CD4-positive, alpha-beta T cell treated with Interferon gamma for 1 hour (primary cell): ENCODE measurements at places on chromosomes 12 and 14.

- DNase-seq: no peak
These were observed 58.8 kb upstream of the AP4S1 start for GRCh38 chr14:30966415-30967363.

- DNase-seq: no peak
These were observed 301.1 kb downstream of the DUSP6 start for GRCh38 chr12:89051065-89051677.

GRCh38 chr12:106790020-106790419, 15.5 kb downstream of the RIC8B start:
- DNase-seq: no peak

GRCh38 chr12:75725521-75726111, 214.2 kb upstream of the KRR1 start:
- no peak for DNase-seq

- no peak for DNase-seq
These were observed 14.1 kb upstream of the ACSM4 start for GRCh38 chr12:7289743-7290142.

DNA sequence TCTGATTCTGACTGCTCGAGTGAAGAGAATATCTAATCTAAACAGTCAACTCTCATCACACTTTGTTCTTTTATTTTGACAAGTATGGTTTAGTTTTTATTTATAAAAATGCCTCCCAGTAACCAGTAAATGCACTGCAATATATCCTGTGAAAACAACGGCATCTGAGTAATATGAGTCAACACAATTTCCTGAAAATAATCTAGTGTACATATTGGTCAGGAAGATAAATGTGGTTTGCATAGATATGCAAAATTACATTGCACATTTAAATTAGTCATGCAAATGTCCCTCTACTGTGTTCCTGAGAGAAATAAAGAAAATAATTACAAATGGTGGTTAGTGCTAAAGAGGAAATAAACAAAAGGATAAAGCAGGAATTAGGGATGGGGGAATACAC, 1190.7 kb upstream of the SEL1L start:
- DNase-seq: no peak

DNA sequence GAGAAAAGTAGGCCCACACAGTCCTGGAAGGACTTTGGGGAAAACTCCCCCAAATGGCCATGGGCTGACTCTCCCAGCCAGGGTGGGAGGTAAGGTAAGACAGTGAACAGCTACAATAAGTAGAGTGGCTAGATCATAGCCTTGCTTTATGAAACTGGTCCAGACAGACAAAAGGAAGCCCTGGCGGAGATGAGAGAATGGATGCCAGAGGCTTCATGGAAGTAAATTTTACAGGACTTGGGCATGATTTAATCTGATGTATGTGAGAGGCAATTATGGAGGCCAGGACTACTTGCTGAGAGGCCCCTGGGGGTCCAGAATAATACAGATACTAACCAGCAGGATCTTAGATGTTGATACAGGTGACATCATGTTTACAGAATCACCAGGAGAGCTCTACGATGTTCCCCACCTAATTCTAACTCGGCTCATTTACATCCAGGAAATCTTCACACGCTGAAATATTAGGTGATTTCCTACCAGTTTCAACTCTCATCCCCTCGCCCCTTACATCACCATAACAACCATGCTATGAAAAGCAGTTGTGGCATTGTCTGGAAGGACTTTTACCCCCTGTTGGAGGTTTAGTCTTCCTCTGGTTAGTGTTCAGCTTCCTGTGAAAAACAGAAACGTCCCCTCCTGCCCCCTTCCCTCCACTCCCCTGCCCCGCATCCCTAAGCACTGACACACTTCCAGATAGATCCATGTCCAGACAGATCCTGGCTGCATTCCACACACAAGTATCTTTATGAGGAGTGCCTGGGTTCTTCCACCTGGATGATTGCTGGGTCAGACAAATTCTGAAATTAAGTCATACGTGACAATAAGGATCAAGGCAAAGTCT, 39.5 kb upstream of the NT5DC3 start:
- DNase-seq: no peak

DNA sequence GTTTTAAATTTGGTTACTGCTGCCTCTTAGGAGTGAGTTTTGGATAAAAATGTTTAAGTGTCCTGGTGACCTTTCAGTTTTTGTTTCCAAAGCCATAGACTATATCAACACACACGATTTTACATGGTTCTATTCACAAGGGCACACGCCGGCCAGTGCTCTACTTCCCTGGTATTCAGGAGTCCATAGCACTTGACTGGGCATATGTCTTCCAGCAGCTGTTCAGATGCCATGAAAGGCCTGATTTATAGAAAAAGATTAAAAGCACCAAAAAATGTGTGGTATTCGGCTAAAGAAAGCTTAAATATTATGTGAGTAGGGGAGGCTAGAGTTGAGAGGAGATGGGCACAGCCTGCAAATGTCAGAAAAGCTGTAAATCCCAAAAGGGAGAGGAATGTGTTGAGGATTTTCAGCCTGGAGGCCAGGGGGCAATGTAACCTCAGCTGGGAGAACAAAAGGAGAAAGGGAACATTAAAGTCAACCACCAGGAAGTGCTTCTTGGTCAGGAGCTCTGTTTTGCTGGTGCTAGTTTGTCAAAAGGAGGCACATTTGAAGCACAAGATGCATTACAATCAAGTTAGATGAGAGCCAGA, 478.4 kb downstream of the RAD51B start:
- DNase-seq: no peak

DNA sequence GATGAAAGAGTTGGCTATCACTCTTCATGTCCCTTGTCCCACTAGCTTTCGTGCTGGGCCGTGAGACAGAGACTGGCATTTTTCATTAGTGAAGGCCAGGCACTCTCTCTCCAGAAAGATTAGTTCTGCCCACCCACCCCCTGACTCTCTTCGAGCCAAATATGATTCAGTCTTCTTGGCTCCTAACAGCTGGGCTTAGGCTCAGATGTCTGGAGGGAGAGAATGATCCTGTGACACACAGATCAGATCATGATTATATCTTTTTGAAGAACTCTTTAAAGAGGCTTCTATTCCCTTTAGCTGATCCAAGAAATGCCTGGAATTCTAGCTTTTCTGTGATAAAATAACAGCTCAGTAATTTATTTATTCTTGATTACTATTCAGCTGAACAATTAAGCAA, 5.2 kb upstream of the GNG2 start:
- DNase-seq: no peak

GRCh38 chr12:68111995-68112394, 47.5 kb downstream of the IFNG start:
- DNase-seq: no peak

GRCh38 chr12:44738051-44738450, 138.1 kb downstream of the NELL2 start:
- no peak for DNase-seq

- DNase-seq: no peak
These were observed 604 bp upstream of the MAGOHB start for GRCh38 chr12:10614056-10614370.

DNA sequence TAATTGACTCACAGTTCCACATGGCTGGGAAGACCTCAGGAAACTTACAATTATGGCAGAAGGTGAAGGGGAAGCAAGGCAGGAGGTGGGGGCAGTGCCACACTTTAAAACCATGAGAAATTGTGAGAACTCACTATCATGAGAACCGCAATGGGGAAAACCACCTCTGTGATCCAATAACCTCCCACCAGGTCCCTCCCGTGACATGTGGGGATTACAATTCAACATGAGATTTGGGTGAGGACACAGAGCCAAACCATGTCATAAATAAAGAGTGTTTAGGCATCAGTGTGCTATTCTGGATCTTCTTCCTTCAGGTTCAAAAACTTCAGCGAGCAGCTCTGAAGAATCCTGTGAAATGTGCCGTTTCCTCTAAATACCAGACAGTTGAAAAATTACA, 9.7 kb downstream of the DDX47 start:
- no peak for DNase-seq

GRCh38 chr14:67391268-67391667, 20.7 kb downstream of the PLEK2 start:
- no peak for DNase-seq

DNA sequence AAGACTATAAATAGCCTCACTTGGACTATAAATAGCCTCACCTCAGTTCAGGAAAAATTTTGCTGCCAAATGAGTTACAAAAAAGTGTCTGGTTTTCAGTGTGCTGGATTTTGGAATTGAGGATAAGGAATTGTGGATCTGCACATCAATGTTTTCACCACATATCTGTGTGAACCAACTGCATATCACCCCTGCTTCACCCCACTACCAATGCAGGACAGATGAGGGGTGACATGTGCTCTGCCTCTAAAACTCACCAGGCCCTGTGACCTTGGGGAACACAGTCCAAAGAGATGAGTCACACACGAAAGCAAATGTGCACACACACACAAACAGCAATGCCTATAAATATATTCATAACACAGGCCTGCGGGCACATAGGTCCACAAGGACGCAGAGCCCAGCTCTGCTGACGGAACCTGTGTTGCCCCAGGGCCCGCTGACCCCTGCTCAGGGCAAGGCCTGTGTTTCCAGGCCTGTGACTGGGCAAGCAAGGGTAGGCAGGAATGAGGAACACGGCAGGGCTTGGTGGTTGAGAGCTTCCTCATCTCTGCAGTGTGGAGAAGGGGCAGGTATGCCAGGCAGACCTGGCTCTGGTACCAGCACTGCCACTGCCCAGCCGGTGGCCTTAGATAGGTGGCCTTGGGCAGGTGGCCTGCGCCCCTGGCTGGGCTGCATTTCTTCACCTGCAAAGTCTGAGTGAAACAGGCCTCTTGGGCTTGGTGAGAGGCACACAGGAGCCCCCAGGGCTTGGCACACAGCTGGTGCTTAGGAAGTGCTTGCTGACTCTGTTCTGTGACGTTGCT, 82.4 kb downstream of the ARL6IP4 start:
- peak; percentile 15 for DNase-seq

DNA sequence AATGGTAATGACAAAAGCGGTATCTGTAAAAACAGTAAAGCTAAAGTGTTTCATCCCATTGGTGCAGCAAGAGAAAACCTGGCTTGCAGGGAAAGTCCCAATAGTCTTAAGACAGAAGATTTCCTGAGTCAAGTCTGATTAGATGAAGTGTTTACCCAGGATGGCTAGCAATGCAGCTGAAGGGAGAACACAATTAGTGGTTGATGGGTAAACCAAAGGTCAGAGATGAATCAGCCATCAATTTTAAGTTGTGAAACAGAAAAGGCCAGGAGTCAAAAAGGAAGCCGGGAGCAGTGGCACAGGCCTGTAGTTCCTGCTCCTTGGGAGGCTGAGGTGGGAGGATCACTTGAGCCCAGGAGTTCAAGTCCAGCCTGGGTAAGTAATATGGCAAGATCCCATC, 52.6 kb downstream of the SEC23A start:
- DNase-seq: no peak

DNA sequence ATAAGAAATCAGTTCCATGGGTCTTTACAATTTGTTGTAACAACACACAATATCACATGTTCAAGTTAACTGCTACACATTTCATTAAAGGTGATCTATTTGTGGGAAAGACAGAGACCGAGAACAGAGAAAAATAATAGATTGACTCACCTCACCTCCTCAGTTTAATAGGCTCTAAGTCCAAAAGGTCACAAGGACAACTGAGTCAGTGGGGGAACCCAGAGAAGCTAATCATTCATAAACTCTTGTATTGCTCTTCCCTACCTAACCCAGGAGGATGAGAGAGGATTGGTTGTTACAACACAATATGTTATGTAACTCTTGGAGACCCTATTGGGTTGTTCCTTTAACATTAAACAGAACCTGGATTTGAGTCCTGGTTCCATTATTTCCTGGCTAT, 72.2 kb upstream of the CRY1 start:
- no peak for DNase-seq

DNA sequence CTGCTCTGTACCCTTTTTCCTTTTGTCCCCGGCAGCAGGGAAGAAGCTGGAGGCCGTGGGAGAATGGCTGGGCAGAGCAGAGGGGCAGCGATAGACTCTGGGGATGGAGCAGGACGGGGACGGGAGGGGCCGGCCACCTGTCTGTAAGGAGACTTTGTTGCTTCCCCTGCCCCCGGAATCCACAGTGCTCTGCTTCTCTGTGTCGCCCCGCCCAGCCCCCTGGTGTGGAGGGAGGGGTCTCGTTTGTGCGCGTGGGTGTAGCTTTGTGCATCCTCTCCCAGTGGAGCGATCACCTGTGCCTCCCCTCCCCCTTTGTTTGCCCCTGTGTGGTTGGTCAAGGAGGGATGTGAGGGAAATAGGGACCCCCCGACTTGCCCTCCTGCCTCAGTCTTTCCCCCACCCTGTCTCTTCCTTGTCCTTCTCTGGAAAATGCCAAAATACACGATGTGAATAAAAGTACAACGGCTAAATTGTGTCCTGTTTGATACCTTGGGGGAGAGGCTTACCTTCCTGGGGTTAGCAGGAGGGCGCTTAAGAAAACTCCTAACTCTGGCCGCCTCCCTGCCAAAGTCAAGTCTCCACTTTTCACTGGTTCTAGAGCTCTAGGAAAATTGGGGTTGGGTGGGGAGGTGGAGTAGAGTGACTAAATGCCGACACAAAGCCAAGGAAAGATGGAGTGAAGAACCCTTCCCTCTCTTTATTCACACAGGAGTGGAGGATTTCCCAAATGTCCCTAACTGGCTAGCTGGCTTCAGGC, 990 bp upstream of the TPI1 start:
- no peak for DNase-seq

- DNase-seq: peak; percentile 65
These were observed 792 bp upstream of the CHD4 start for GRCh38 chr12:6607751-6608591.

- DNase-seq: no peak
These were observed 32.5 kb downstream of the ATF7 start for GRCh38 chr12:53593707-53594106.

GRCh38 chr12:51505360-51506105, 80.9 kb downstream of the SLC4A8 start:
- DNase-seq: no peak

DNA sequence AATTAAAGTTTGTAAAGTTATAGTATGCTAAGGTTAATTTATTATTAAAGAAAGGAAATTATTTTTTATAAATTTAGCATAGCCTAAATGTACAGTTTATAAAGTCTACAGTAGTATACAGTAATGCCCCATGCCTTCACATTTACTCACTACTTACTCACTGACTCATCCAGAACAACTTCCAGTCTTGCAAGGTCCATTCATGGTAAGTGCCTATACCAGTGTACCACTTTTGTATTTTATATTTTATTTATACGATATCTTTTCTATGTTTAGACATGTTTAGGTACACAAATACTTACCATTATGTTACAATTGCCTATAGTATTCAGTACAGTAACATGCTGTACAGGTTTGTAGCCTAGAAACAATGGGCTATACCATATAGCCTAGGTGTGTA, 95.1 kb upstream of the GRIN2B start:
- no peak for DNase-seq

- DNase-seq: no peak
These were observed 56.9 kb downstream of the FOS start for GRCh38 chr14:75335571-75335970.

DNA sequence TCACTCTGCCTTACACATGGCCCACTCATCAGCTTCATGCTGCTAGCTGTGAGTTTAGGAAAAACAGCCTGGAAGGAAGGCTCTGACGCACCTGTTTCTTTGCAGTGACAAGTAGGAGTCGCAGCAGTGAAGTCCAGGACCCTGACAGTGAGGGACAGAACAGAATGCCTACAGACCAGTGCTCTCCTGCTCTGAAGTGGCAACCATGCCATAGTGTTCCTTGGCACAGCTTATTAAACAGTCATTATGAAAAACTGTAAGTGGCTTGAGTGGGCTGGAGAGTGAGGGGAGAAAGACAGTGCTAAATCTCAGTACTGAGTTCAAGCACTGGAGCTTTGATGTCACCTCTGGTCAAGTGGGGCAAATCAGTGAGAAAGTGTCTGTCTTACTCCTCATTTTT, 61.7 kb downstream of the MYRFL start:
- DNase-seq: no peak

GRCh38 chr12:119710965-119711551, 43.1 kb downstream of the PRKAB1 start:
- no peak for DNase-seq
